ENCODE measurements at places on chromosomes 12 and 14.

GRCh38 chr12:52267699-52268098, 6.7 kb upstream of the KRT86 start:
- DNase-seq, result no peak

GRCh38 chr12:14999695-15000365, 27.0 kb downstream of the PDE6H start:
- DNase-seq, result no peak

GRCh38 chr12:1517007-1517406, 77.4 kb downstream of the FBXL14 start:
- no peak for DNase-seq

DNA sequence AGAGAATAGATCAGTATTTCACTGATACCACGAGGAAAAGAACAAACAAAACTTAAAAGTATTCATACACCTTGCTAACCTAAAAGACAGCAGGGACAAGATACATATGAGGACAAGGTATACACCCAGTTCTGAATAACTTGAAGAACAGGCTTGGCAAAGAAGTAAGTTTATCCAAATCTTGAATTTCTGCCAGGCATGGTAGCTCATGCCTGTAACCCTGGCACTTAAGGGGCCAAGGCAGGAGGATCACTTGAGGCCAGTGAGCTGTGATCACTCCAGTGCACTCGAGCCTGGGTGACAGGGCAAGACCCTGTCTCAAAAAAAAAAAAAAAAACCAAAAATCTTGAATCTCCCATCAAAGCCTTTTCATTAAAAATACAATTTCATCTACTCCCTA, 25.0 kb downstream of the EIF2S1 start:
- DNase-seq, result no peak

DNA sequence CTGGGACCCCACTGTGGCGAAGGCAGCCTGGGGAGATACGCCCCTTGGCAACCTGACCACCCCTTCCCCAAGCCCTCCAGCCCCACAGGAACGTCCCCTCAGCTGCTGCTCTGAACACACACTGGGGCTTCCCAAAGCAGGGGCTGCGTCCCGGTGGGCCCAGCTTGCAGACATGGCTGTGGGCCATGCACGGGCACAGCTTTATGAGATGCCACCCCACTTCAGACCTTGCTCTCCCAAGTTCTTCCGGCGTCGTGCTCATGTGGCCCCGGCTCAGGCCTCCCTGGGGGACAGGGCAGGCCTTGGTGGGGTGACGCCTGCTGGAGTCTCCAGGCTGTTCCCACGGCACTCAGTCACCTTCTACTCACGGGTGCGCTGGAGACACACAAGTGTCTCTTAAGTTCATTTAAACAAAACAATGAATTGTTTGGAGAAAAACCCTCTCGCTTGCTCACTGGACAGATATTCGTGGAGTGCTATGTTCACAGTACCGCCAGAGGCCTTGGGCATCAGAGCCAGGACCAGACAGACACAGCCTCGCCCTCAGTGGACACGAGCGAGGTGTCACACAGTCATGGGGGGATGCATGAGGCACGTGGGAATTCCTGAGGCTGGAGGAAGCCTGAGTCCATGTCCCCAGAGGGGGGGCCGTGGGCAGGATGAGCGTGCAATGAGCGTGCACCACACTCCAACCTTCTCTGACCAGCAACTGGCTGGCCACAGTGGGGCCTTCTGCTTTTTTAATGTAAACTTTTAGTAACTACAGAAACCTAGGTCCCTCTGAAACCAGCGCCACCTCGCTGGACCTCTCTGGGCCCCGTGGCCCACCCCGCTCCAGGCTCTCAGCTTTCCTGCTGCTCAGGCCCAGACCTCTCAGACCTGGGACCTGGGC, 4.3 kb downstream of the GALNT9 start:
- DNase-seq, result no peak

DNA sequence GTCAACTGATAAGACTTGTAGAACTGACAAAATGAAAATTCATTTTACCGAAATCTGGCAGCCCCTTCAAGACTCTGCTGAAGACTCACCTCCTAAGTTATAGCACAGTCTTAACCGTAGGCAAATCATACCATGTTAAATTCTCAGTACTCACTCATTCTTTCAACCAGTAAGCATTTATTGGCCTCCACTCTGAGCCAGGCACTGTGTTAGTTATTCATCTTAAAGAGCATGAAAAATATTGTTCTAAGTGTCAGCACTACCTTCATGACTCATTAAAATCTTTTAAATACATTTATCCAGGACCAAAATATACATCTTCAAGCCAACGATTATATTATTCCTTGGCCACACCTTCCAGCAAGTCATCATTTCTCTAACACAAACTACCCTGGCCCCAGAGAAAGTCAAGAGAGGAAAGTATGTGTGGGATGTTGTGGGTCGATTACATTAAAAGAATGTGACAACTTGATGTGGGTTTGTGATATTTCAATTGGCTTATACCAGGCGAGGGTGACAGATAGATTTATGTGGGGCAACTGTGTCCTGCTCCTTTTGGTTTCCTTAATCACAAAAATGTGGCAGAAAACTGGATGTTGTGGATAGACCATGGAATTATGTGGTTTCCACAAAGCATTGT, 55.0 kb downstream of the TMEM30B start:
- no peak for DNase-seq

DNA sequence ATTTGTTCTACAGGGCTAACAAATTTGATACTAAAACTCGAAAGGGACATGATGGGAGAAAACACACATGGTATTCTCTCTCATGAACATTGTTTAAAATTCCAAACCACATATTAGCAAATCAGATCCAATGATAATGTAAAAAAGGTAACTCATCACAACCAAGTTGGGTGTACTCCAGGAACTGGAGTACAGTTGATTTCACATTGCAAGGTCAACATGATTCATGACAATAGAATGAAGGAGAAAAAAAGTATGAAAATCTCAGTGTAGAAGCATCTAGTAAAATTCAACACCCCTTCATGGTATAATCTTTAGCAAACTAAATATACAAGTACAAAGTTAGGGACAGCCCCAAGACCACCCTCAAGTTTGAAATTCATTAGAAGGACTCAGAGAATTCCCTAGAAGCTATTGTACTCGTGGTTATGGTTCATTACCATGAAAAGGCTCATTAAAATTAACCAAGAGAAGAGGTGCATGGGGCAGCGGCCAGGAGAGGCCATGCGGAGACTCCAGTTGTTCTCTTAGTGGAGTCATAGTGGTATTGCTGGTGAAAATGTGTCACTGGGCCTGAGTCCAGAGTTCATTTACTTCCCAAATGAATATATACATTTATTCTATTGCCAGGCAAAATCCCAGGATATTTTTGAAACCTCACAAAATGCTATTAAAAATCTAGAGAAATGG, 3.1 kb upstream of the CDCA4 start:
- no peak for DNase-seq

DNA sequence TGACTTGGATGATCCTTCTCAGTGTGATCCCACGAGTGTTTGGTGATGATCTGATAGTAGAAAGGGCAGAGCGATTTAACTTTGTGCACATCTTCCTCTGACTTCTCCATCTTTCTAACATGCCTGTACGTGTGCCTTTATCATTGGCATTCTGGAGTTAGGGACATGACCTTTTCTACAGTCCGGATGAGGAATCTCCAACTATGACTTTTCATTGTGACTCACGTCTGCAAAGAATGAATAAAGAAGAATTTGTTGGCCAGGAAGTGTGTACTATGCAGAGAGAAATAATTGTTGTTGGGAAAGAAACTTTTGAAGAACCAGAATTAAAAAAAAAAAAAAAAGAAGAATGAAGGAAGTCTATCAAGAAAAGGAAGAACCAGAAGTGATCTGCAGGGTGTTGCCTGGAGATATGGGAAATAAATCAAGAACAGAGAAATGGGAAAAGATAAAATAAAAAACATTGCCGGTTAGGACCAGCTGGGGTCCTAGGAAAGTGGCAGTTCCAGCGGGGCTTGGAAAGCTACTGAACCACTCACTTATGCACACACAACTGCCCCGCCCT, 25.3 kb downstream of the PPFIBP1 start:
- no peak for DNase-seq

DNA sequence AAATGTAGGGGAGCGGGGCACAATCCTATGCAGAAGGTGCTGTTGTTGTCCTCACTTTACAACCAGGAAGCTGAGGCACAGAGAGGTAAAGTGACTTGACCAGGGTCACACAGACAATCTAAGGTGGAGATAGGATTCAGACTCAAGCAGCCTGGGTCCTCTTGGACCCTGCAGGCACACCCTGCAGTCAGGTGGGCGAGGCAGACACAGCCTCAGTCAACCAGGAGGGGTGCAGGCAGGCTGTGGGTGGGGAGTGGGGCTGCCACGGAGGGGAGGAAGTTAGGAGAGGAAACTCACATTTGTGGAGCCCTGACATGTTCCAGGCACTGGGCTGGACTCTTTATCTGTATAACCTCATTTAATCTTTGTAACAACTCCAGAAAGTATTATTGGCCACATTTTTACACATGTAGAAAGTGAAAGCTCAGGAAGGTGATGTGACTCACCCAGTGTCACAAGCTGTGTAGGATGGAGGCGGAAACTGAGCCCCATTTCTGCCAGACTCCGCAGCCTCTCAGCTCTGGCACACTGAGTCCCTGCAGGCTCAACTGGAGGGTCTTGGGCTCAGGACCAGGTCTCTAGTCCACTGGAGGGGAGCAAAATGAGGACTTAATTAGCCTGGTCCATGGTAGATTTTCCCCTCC, 24.9 kb upstream of the CHGA start:
- no peak for DNase-seq

- no peak for DNase-seq
Measured at GRCh38 chr12:107583551-107583950, 102.0 kb upstream of the PWP1 start.

- DNase-seq, result no peak
Measured at GRCh38 chr14:90582166-90582565, 185.3 kb downstream of the CALM1 start.

DNA sequence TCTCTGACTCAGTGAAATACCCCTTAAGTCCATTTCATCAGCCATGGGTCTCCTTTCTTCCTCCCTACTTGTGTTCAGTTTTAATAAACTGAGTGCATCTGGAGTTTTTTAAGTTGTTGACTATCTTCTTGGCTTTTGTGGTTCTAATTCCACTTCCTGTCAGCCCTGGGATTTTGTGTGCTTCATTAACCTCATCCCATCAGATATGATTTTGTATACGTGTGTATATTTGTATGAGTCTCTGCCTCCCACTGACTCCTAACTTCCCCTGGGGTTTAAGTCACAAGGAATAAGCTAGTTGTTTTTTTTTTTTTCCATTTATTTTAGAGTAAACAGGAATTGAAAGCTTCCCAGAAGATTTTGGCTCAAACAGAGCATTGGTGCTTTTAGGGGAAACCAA, 62.7 kb downstream of the TTLL5 start:
- DNase-seq, result no peak

- DNase-seq, result peak; percentile 70
Measured at GRCh38 chr12:120903412-120904196, 554 bp downstream of the SPPL3 start.

DNA sequence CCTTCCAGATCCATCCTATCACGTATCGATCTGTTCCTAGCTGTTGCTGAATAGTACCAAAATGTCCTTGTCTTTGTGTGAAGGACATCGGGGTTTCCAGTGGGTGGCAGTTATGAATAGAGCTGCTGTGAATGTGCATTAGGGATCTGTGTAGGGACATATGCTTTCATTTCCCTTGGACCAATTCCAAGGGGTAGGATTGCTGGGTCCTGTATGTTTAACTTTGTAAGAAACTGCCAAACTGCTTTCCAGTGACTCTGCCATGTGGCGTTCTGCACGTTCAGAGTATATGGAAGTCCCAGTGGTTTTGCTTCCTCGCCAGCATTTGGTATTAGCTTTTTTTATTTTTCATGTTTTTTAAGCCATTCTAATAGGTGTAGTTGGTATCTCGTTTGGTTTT, 28.6 kb downstream of the PACS2 start:
- no peak for DNase-seq

DNA sequence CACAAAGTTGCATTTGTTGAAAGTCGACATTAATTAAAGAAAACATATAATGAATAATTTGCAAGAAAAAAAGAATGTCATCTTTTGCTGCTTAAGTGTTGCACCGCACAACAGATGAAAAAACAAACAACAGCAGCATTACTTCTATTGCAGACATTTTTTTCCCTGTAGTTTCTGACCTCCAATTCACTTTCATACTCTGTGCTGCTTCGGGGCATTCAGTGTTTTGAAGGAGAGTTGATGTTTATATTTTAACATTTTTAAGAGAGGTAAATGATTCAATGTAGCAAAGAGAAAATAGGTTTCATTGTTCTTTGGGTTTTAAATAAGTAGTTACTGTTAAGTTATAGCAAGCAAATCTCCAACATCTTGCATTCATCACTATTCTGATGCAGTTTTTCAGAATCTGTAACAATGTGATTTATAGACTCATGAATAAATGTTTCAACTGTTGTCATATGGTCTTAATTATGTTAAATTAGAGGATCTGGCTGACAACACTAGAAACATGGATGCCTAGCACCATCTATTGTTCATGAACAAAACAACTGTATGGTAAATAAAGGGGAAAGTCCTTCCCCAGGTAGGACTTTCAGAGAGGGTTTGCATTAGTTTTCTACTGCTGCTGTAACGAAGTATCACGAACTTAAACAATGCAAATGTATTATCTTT, 168.1 kb downstream of the BCAT1 start:
- no peak for DNase-seq

DNA sequence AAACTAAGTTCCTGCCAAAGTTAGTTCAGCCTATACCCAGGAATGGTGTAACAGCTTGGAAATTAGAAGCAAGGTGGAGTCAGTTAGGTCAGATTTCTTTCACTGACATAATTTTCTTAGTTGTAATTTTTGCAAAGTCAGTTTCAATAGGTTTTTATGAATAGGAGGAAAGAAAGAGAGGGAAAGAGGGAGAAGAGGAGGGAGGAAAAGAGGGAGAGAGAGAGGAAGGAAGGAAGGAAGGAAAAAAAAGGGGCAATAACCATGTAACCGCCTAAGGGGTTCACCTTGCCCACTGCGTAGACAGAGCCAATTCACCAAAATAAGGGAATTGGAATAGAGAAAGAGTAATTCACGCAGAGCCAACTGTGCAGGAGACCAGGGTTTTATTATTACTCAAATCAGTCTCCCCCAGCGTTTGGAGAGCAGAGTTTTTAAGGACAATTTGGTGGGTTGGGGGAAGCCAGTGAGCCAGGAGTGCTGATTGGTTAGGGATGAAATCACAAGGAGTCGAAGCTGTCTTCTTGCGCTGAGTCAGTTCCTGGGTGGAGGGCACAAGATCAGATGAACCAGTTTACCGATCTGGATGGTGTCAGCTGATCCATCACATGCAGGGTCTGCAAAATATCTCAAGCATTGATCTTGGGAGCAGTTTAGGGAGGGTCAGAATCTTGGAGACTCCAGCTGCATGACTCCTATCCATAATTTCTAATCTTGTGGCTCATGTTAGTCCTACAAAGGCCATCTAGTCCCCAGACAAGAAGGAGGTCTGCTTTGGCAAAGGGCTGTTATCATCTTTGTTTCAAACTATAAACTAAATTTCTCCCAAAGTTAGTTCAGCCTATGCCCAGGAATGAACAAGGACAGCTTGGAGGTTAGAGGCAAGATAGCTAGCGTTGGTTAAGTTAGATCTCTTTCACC, 126.0 kb upstream of the AMIGO2 start:
- no peak for DNase-seq

- DNase-seq, result no peak
Measured at GRCh38 chr12:131990066-131990979, 40.6 kb downstream of the EP400 start.

GRCh38 chr14:69657950-69658355, 46.6 kb downstream of the SUSD6 start:
- no peak for DNase-seq

Measured in ovary (tissue), 10 donors.